Activated CD4-positive, alpha-beta T cell treated with anti-CD3 and anti-CD28 coated beads, Interleukin-2, amount 10 ng/mL, durations not matched to agents 7 days and 5 days (primary cell): ENCODE measurements at places on chromosomes 5 and 9.

DNA sequence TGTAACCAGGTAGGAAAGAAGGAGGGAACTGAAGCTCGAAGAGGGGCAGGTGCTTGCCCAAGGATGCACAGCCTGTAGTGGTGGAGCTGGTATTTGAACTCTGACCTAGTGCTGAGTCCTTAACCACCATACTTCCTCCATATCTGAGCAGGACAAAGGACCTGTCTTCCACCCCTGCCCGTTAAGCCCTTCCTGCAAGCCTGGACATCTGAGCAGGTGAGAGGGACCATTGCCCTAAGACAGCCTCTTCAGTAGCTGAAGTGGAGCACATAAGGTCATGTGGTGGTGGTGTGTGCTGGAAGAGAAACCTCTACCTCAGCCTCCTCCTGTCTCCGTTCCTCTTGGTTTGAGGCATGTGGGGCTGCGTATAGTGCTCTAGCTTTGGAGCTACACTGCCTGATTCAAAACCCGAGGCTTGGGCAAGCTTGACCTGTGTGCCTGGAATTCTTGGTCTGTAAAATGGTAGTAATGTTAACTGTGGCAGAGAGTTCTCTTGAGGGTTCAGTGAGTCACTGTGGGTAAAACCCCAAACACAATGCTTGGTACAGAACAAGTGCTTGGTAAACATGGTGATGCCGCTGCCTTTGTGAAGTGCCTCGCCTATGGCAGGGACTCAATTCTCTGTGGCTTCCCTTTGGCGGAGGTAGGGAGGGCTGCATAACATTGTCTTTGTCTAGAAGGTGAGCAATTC is 7.4 kb downstream of the GALNT10 start:
- DNase-seq = peak; percentile 78

- DNase-seq = no peak
Observed at GRCh38 chr9:101674165-101674564, 64.3 kb downstream of the GRIN3A start.

DNA sequence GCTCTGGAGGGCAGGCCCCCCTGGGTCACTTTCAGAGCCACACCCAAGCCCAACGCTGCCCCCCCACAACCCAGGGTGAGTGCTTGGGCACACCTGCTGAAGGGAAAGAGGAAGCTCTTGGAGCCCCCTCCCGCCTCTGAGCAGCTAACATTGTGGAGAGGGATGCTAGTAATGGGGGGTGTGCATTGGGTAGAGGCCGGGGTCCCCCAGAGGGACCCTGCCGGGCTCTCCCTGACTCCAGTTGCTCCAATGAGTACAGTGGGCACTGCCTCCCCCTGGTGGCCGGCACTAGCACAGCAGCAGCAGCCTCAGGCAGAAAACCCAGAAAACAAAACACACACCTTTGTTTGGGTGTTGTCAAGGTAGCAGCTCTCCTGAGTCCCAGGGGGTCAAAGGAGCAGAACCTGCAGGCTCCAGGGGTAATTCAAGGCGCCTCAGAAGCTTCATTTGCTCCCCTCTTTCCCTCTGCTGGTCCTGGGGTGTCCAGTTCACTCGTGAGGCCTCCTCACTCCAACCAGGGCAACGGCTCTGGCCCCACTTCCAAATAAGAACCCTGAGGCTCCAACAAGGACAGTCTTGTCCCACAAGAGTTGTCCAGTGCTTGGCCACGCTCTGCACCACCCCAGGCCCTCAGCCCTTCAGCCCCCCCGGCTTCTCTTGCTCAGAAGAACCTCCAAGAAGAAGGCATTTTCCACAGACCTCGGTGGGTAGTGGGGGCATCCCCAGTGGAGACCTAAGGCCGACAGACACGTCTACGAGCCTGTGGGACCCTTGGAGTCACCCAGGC is 16.1 kb downstream of the GBGT1 start:
- peak; percentile 90 for DNase-seq

DNA sequence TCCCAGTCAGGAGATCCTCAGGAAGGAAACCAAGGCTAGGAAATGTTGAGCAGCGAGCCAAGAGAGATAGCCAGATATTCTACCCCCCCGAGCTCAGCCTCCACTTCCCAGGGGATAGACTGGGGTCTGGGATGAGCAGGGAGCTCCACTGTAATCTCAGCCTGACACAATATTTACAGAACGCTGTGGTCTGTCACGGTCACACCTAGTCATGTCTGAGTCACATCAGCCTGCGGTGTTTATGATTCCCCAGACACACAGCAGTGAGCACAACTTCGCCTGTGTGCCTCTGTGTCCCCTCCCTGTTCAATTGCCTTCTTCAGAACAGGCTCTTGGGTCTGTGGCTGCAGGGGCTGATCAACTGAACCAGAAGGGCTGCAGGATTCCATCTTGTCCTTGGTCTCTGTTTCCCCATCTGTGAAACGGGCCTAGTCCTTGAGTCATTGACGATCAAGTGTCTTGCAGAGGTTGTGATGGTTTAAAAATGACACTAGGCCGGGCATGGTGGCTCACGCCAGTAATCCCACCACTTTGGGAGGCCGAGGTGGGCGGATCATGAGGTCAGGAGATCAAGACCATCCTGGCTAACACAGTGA is 8.6 kb upstream of the PRRX2 start:
- no peak for DNase-seq

DNA sequence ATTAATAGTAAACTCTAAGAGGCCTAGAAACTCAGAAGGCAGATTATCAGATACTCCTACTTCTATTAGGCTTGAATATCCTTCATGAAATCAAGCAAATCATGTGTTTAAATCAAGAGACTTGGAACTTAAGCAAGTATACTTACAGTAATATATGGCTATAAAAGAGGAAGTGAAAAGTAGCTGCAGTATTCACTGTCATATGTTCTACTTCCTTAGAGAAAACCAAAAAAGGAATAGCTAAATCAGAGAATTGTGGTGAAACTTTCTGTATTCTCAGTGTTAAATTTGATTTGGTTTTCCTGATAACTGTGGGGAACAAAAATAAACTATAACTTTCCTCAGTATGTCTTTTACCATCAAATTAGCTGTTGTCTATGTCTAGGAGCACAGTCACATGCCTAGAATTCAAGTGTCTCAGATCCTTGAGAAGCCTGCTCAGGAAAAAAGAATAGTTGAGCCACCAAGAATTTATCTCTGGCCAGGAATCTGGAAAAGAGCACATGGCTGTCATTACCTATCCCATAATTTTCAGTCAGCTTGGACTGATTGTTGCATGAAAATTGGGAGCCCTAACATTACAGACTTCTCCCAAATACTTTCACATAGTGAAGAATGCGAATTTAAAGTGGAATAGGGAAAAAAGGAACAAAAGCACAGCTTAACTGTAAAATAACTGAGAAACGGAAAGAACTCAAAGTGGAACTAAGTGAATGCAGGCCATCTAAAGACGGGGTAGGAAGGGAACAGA is 1.7 kb downstream of the FKBP15 start:
- no peak for DNase-seq

DNA sequence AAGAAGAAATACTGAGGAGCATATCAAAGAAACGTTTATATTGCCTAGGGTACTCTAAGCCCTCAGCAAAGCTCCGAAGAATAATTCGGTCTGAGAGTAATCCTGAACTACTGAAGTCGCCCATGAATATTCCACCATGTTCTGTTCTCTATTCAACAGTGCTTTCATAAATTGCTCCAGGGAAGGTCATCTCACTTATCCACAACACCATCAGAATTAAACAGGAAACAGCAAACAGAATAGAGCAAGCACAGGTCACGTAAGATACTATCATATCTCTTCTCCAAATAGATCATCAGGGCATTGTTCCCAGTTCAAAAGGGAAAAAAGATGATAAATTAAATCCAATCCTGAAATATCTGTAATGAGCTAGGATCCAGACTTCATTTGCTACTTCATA is 325.6 kb downstream of the DEPDC1B start:
- DNase-seq = no peak

DNA sequence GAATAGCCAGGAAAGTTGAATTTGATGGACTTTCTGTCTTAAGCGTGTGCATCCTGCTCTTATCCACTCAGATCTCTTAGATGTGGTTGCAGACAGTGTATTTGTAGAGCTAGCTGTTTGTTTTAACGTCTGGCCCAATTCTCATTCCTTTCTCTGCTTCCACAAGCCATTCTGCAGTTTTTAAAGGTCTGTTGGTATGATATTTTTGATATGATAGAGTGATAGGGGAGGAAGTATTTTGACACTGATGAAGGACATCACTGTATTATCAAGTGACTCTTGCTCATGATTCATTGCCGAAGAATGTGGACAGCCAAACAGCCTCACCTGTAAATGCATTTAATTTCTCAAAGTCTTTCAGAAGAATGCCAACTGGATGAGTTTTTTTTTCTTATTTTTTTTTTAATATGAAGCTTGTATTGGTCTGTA is 4.5 kb downstream of the TJP2 start:
- peak; percentile 23 for DNase-seq

DNA sequence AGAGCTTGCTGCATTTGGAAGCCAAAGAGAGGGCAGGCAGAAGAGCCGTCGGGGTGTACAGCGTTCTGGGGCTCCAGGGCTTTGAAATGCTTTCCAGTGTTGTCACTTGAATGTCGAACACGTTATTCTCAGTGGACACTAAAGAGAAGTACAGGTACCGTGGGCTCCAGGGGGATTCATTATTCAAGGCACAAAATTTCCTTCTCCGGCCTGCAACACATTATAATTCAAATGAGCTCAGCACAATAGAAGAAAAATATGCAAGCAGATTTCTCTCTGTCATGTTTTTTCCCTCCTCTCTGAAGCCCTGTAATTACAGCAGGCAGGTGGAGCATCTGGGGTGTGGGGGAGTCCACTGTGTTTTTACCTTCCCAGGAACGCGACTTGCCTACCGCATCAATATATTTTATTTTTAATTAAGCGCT is 293.1 kb downstream of the ZSWIM6 start:
- no peak for DNase-seq

DNA sequence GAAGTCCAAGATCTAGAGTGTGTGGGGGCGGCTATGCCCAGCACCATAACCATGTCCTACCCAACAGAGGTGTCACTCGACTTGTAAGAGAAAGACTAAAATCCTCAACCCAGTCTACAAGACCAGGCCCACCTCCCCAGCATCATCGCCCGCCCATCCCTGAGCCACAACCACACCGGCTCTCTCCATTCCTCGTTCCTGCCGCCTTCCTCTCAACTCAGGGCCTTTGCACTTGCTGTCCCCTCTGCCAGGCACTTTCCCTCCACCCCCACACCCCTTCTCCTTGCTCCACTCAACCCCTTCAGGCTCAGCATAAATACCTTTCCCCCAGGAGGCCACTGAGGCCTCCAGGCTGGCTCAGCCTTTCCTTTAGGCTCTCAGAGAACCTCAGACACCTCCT is 69.3 kb downstream of the PAX5 start:
- DNase-seq = no peak

DNA sequence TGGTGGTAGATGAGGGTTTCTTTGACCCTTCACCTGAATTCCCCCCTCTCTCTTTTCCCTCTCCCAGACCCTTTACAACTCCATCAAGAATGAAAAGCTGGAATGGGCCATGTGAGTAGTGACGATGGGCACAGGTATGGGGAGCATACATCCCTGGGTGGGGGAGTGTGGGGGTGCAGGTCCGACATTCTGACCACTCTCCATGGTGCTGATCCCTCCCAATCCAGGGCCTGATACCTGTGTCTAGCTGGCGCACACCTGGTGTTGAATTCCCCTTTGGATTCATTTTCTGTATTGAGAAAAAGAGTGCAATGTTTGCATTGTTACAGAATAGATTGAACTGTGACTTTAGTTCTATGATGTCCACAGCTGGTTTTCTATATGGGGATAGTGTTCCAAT is 40.0 kb downstream of the PSD2 start:
- DNase-seq = no peak

DNA sequence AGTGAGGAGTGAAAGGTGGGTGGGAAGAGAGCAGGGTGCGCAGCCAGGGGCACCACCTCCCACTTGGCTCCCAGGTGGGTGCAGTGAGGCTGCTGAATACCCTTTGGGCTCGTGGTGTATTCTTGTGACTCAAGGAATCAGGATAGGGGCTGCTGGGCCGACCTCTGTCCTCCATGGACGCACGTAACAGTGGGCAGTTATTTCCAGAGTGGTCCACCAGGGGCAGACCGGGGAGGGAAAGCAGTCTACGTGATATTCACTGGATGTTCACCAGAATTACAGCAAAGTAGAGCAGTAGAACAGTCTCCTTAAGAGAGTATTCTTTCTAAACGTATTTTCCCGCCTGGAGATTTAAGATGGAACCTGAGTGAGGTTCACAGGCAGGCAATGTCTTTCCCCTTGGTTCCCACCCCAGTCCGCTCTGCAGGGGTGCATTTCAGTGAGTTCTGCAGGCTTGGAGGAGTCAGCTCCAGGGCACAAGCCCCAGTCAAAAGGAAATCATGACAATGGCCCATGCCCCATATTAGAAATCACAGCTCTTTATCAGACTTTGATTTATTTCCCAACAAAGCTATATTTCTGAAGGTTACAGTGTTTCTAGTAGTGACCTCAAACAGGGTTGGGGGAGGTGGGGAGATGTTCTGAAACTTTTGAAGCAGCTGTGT is 88.7 kb downstream of the SYK start:
- DNase-seq = no peak

DNA sequence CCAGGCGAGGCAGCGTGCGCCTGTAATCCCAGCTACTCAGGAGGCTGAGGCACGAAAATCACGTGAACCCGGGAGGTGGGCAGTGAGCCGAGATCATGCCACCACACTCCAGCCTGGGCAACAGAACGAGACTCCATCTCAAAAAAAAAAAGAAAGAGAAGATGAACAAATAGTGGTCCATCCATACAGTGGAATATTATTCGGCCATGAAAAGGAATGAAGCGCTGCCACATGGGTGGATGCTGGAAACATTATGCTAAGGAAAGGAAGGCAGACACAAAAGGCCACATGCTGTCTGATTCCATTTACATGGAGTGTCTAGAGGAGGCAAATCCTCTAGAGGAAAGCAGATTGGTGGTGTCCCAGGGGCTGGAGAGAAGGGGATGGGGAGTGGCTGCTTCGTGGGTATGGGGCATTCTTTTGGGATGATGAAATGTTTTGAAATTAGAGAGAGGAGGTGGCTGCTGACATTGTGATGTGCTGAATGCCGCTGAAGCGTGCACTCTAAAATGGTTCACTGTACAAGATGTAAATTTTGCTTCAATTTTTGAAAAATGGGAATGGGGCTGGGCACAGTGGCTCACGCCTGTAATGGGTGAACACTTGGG is 17.0 kb downstream of the PLPP7 start:
- no peak for DNase-seq

DNA sequence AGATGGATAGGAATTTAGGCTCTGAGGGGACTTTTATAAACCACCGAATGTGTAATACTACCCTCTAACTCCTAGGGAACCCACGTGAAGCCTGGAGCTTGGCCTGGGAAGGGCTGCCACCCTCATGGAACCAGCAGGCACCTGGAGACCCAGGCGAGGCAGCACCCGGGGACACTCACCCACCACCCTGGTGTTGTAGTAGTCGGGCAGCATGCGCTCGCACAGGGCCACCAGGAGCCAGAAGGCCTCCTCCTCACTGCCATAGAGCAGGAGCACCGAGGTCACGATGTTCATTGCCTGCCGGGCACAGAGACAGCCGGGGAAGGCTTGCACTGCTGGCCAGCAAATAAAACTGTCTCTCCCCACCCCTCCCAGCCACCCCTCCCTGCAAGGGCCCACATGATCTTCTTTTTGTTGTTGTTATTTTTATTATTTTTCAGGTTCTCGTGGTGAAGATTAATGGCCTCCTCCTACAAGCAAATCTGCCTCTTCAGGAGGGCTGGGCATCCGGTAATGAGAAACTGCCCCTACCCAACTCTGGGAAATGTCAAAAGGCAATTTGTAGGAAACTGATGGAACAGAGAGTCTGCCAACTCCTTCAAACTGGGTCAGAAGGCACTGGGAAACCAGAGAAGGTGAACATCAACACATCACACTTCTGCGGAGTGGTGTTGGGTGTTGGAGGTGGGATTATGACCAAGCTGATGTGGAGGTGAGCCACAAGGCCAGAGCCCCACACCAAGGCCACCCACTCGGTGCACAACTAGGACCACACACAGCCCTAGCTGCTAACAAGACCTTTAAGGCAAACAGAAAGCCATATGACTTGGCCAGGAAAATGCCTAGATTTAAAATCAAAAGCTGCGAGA is 17.4 kb upstream of the MRNIP start:
- no peak for DNase-seq
